CD8-positive, alpha-beta memory T cell (primary cell): ENCODE measurements at places on chromosomes 5 and 9. TPM values are rescaled to one million over a fixed set of nuclear protein-coding genes. Genes with fewer than 3 reads are reported as not detected.
A peak's percentile ranks its signal among the peaks of the same experiment; 100 is the strongest.

AK3 gene
- polyA plus RNA-seq: 42.0 TPM

CD14 gene
- 0.43 TPM for polyA plus RNA-seq

- no peak for DNase-seq
Measured at GRCh38 chr9:133563291-133563796, 28.8 kb downstream of the ADAMTSL2 start.

GRCh38 chr5:39161578-39161977 lies 57.8 kb downstream of the FYB1 start:
- DNase-seq: no peak

DNA sequence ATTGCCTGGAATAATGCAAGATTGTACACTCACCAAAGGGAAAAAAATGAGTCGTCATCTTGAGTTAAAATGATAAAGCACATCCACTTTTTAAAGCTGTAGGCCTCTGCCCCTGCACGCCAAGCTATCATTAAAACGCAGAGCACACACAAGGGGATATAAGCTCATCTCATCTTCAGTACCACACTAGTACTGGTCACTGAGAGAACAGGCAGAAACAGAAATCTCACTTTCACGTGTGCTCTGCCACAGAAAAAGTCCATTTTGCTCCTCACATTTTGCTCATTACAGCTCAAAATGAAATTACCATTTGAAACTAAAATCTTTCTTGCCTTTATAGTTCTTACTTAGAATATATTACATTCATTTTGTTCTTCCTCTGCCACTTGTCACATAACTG lies 99.2 kb upstream of the SLC30A5 start:
- no peak for DNase-seq

RXFP3 gene
- not detected for polyA plus RNA-seq

- no peak for DNase-seq
Measured at GRCh38 chr9:94919376-94920098, 193.0 kb downstream of the AOPEP start.

GRCh38 chr9:9352877-9353481 lies 1259.8 kb downstream of the PTPRD start:
- no peak for DNase-seq

OR1Q1 gene
- not detected for polyA plus RNA-seq

DNA sequence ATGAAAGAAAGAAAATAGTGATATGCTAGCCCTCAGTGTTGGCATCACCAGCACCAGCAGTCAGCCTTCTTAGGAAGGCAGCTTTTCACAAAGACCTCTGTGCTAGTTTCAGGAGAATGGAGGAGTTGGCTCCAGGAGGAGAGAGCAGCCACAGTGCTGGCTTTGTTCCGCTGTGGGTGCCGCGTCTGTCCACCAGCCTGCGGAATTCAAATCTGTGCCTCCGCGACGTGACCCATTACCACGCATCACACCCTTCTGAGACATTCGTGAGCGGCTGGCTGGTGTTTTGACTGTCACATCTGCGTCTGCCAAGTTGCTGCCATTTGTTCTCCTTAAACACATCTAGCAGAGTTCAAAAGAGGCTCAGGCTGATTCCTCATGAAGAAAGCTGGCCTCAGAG lies 34.4 kb downstream of the SNX18 start:
- no peak for DNase-seq

SLC36A2 gene
- polyA plus RNA-seq: not detected

CENPH gene
- 8.5 TPM for polyA plus RNA-seq

- DNase-seq: peak; percentile 81
Measured at GRCh38 chr5:68239487-68239886, 23.9 kb downstream of the PIK3R1 start.

DNA sequence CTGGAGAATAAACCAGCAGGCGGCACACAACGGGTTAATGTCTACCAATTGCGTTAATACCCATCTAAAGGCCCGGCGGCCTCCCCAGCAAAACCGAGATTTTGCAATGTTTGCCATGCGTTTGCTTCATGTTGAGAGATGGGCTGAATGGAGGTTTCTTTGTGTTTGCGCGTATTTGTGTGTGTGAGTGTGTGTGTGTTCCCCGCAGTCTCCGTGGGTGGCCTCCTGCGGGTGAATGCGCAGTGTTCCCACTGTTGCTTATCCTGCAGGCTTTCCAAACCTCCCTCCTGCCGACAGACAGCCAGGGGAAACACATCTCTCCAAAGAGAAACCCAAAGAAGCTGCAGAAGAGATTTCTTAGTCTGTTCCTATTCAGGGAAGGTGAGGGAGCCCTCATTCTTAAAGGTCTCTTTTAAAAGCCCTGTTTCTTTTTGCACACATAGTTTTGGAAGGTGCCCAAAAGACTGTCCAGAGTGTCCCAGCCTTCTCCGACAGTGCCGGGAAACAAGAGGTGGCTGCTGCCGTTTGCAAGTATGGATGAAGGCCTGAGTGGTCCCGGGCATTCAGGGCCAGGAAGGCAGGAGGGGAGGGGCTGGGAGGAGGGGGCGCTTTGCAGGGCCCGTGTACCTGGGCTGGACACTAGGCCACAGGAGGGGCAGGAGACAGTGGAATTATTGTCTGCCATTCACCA lies 103.8 kb upstream of the ERCC6L2 start:
- DNase-seq: no peak

- peak; percentile 48 for DNase-seq
Measured at GRCh38 chr9:40884072-40884901, 244.2 kb downstream of the FOXD4L6 start.

- DNase-seq: no peak
Measured at GRCh38 chr5:177109810-177110209, 23.1 kb downstream of the FGFR4 start.

GRCh38 chr5:16534280-16534679 lies 68.7 kb upstream of the ZNF622 start:
- DNase-seq: no peak

POLR3G gene
- 1.3 TPM for polyA plus RNA-seq

ACOT12 gene
- polyA plus RNA-seq: not detected

DNA sequence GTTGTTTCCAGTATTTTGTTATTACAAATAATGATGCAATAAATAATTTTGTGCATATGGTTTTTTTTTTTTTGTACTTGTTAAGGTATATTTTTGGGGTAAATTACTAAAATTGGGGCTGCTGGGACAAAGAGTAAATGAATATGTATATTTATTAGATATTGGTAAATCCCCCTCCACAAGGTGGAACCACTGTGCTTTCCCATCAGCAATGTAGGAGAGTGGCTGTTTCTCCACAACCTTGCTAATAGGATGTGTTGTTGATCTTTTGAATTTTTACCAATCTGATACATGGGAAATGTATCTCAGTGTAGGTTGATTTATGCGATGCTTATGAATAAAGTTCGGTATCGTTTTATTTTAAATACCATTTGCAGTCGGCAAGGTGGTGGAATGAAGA lies 118.1 kb downstream of the TRPM3 start:
- no peak for DNase-seq

GRCh38 chr9:93132946-93133680 lies 938 bp downstream of the NINJ1 start:
- DNase-seq: peak; percentile 57

C9 gene
- not detected for polyA plus RNA-seq
